ENCODE measurements at places on chromosomes 2 and 18.

DNA sequence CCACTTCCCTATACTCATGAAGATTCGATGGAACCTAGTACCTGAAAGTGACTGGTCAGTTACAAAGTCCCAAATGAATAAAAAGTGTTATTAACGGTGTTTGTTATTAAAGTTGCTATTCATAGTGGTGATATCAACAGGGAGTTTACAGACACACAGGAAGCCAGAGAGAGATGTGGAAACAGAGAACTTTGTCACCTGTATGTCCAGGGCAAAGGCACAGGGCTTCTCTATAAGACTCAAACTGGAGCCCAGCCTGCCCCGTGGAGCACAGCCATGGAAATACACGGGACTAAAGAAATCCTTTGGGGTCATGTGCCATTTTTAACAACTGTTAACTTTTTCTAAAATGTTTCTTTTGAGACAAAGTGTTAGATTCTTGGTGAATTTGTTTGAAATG lies 68.5 kb downstream of the KLF7 start:
- no peak for DNase-seq

DNA sequence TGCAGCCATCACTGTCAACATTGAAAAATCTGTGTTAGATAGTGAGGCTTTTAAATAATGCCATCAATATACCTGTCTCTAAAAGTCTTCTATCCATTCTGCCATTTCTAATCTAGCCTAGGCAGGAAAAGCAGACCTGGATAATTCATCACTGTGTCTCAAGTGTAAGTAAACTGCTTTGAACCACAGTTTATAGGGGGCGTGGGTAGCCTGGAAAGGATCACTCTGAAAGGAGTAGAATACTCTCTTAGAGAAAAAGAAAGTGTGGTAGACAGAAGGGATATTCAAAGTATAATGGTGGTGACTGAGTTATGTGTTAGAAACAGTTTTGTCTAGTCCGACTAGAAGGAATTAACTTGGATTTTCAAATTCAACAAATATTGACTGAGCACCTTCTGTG lies 40.8 kb downstream of the CERS6 start:
- no peak for DNase-seq

GRCh38 chr2:38978296-38978903 lies 88.7 kb downstream of the ARHGEF33 start:
- DNase-seq = no peak

GRCh38 chr2:221077251-221077650 lies 494.9 kb downstream of the EPHA4 start:
- DNase-seq = no peak
